Activated naive CD4-positive, alpha-beta T cell treated with anti-CD3 and anti-CD28 coated beads, Interleukin-2, amount 10 ng/mL, durations not matched to agents 7 days and 5 days (primary cell): ENCODE measurements at places on chromosomes 4 and X.

GRCh38 chr4:138751309-138751708 lies 264.3 kb upstream of the NOCT start:
- no peaks in the 10 kb centered on the region for H3K36me3 ChIP-seq
- no peaks in the 10 kb centered on the region for H3K4me1 ChIP-seq
- H3K4me3 ChIP-seq: no peak overlapping the region
- DNase-seq: no peak

GRCh38 chr4:101337688-101338087 lies 9.6 kb downstream of the PPP3CA start:
- DNase-seq: no peak
- H3K36me3 ChIP-seq: peaks cover 26% of the 10 kb centered on the region
- H3K27me3 ChIP-seq: no peaks in the 10 kb centered on the region
- H3K4me3 ChIP-seq: no peak overlapping the region
- no peak overlapping the region for H3K27ac ChIP-seq

DNA sequence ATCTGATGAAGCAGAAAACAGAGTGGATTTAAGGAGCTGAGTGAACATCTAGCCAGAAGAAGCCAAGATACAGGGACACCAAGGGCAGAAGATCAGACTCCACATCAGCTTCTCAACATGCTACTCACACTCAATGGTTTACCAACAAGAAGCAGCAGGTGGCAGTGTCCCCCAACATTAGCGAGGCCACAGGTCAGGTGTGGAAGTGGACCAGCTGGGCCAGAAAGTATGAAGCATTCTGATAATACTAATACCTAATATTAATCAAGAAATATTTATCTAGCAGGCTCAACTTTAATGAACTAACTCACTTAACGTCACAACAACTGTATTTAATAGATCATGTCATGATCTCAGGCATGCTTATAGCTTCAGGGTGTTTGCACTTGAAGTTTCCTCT lies 73.4 kb upstream of the TTC29 start:
- peak; percentile 67 for DNase-seq
- H3K27me3 ChIP-seq: no peaks in the 10 kb centered on the region
- H3K4me3 ChIP-seq: no peak overlapping the region

- no peaks in the 10 kb centered on the region for H3K4me1 ChIP-seq
- no peaks in the 10 kb centered on the region for H3K27me3 ChIP-seq
- H3K4me3 ChIP-seq: no peak overlapping the region
- no peak for DNase-seq
- H3K36me3 ChIP-seq: no peaks in the 10 kb centered on the region
Observed at GRCh38 chr4:156992943-156993342, 21.3 kb upstream of the PDGFC start.

DNA sequence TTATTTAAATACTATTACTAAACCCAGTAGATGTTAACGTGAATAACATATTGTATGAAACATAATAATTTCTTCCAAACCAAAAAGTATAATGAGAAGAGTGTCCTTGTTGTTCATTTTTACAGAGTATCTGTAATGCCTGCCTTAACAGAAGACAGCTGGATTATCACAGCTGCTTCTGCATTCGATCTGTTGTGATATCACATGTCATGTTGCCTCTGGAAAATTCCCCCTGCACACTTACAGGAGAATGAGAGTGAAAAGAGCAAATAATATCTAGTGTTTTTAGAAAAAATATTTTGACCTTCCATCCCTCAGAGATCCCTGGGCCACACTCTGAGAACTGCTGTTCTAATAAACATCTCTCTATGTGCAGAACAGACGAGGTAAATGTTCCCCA lies 240.1 kb upstream of the NOCT start:
- DNase-seq: no peak
- no peaks in the 10 kb centered on the region for H3K4me1 ChIP-seq
- H3K4me3 ChIP-seq: no peak overlapping the region
- H3K27ac ChIP-seq: no peak overlapping the region
- no peaks in the 10 kb centered on the region for H3K27me3 ChIP-seq
- no peaks in the 10 kb centered on the region for H3K36me3 ChIP-seq

DNA sequence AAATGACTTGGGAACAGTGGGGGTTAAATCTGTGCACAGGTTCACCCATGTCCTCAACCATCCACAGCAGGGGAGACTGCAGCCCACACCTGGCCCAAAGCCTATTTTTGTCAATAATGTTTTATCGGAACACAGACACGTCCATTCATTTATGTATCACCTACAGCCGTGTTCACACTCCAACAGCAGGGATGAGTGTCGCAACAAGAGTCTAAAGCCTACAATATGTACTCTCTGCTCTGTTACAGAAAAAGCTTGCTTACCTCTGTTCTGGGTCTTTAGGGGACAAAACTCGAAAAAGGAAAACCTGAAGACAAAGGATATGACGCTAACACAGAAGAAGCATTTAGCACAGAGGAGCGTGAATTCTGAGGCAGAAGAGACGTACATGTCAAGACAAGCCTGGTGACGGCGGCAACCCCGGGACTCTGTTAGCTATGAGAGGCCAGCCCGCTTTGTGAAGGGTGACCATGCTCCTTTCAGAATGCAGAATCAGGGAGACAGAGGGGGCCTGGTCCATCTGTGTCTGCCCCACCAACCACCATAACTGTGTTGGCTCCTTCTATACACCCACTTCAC lies 45.5 kb downstream of the AFAP1 start:
- peaks cover 3% of the 10 kb centered on the region for H3K27me3 ChIP-seq
- H3K4me1 ChIP-seq: no peaks in the 10 kb centered on the region
- no peak overlapping the region for H3K27ac ChIP-seq
- no peak for DNase-seq

DNA sequence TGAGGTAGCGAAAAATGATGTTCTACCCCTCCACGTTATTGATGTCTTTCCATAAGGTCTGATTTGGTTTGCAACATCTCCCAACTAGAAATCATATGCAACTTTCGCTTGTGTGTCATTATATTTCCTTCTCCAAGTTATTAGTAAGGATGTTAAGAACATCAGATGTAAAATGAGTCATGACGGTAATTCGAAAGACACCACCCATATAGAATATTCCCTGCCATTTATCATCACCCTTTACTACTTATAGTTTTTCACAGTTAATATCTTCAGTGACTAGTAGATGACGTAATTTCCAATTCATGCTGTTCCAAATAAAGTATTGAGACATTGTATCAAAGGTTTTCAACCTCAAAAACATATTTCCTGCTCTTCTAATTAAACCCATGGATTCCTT lies 146.7 kb upstream of the MAP3K15 start:
- DNase-seq: no peak
- H3K4me1 ChIP-seq: no peaks in the 10 kb centered on the region
- no peak overlapping the region for H3K4me3 ChIP-seq
- H3K27ac ChIP-seq: no peak overlapping the region

DNA sequence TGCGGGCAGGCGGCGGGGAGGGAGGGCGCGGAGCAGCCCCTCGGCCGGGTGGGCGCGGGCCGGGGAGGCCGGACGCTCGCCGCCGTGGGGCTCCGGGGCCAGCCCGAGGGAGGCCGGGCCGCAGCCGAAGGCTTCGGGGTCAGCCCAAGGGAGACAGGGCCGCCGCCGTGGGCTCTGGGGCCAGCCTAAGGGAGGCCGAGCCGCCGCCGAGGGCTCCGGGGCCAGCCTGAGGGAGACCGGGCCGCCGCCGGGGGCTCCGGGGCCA lies 251 bp downstream of the KIAA0232 start:
- H3K27me3 ChIP-seq: peaks cover 4% of the 10 kb centered on the region
- H3K4me3 ChIP-seq: peak overlapping the region; percentile 80
- no peak overlapping the region for H3K27ac ChIP-seq
- peaks cover 58% of the 10 kb centered on the region for H3K4me1 ChIP-seq
- H3K36me3 ChIP-seq: peaks cover 11% of the 10 kb centered on the region

DNA sequence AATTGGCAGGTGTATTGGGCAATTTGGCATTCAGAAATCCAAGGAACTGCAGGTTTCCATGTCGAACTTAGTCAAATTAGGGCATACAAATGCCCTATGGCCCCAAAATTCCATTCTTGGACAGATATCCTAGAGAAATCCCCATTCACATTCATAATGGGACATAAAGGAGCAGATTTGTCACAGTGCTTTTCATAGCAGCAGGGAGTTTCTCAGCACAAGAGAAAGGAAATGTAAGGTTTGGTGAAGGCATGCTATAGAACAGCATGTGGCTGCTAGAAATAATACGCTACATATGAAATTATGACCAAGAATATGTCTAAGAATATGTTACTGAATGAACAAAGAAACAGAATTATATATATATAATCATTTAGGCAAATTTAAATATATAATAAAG lies 437.5 kb upstream of the BOD1L1 start:
- no peaks in the 10 kb centered on the region for H3K27me3 ChIP-seq
- H3K4me1 ChIP-seq: no peaks in the 10 kb centered on the region
- no peak overlapping the region for H3K4me3 ChIP-seq
- no peaks in the 10 kb centered on the region for H3K36me3 ChIP-seq
